ENCODE measurements at places on chromosomes 13 and 19.

GRCh38 chr13:46295491-46296114 lies 83.9 kb downstream of the LRRC63 start:
- DNase-seq, result peak; percentile 43

- no peak for DNase-seq
Measured at GRCh38 chr19:33780746-33781145, 15.9 kb upstream of the KCTD15 start.

DNA sequence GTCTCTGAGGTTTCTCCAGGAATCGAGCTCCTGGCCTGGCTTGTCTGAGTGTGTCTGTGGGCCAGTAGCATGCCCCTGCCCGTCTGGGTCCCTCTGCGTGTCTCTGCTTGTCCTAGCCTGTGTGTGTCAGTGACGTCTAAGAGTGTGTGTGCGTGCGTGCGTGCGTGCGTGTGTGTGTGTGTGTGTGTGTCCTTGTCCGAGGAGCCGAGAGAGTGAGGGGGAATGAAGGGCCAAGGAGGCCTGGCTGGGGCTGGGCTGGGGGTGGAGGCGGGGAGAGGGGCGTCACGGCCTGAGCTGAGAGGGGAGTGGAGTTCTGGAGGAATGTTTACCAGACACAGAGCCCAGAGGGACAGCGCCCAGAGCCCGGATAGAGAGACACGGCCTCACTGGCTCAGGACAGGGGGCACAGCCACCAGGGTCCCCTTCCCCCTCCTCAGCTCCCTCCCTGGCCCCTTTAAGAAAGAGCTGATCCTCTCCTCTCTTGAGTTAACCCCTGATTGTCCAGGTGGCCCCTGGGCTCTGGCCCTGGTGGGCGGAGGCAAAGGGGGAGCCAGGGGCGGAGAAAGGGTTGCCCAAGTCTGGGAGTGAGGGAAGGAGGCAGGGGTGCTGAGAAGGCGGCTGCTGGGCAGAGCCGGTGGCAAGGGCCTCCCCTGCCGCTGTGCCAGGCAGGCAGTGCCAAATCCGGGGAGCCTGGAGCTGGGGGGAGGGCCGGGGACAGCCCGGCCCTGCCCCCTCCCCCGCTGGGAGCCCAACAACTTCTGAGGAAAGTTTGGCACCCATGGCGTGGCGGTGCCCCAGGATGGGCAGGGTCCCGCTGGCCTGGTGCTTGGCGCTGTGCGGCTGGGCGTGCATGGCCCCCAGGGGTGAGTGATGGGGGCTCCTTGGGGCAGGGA lies at the start of gene AXL:
TSS of gene AXL (plus strand) at position 609 of the 893 bp plus-strand sequence. CDS start at position 779, 170 bp downstream.
- peak; percentile 89 for DNase-seq

DNA sequence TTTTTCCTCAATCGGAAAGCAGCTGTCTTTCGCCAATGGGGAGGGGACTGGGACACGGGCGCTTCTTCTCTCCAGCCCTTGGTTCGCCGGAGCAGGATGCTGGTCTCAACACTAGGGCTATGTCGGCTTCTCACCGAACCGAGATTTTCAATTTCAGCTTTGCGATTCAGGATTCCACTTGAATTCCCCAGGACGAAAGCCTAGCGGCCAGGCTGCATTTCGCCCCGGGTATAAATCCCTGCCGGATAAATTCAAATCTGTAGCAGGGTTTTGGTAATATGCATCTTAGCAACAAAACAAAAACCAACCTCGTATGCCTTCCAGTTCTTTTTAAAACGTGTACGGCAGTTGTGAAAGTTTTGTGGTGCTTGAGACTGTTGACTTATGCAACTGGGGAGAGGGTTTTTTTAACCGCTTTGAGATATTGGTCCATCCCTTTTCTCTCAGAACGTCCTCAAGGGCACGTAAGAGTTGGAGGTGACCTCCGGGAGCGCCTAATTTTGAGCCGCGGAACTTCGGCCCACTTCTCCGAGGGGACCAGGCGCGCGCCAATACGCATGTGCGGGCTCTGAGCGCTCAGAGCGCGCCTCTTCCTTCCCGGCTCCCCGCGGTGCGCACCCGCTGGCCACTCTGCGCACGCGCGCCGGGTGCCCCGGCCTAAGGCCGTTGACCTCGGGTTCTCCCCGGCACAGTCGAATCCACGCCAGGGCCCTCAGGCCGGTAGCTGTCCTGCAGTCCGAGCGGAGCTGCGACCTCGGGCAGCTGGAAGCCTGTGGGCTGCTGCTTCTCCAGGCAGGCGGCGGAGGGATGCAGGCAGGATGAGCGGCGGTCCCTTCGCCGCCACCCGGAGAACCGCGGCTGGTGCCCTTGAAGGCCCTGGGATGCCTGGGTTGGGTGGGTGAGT lies 7.6 kb downstream of the POU4F1 start:
- DNase-seq, result no peak

GRCh38 chr19:13849991-13850909 lies 26.7 kb upstream of the NANOS3 start:
- DNase-seq, result peak; percentile 93

- no peak for DNase-seq
Measured at GRCh38 chr13:28355046-28355821, 139.7 kb downstream of the FLT1 start.

GRCh38 chr19:58261600-58261967 lies 17.2 kb upstream of the ZNF8 start:
- DNase-seq, result no peak

- no peak for DNase-seq
Measured at GRCh38 chr19:57359300-57359699, 4.1 kb upstream of the TRAPPC2B start.

DNA sequence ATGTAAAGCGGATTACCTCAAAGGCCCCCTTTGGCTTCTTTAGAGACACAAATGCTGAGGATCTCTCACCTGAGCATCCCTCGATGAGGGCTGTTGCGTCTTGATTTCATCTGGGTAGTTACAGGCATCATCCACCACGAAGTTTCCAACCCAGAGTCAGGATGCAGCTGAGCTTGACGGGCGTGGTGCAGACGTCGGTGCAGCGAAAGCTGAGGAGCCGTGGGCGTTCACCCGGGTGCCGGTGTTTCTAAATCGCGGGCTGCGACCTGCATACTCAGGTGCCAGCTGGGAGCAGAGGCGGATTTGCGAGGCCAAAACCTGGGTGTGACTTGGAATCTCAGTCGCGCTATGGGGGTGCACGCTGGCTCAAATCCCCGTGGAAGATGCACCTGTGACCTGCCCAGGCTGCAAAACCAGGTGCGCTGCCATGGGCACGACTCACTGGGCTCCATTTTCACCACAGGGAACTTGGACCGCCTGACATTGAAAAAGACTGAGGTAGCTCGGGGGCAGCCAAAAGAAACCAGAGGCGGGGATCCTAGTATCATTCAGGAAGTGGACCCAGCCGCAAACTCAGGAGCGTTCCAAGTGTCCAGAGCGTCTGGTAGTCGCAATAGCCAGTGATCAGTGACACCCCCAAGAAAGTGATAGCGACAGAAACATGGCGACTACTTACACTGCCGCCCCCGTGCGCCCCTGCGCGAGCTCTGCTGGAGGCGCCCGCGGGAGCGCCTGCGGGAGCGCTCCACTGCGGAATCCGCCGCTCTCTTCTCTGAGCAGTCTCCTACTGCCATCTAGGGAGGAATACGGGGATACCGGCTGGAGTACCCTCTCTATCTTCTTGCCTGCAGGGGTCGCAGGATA lies 36.4 kb upstream of the IGFL4 start:
- DNase-seq, result no peak

- DNase-seq, result peak; percentile 62
Measured at GRCh38 chr13:46321494-46322225, 65.4 kb downstream of the RUBCNL start.

GRCh38 chr19:50447750-50448149 lies 15.1 kb downstream of the MYBPC2 start:
- DNase-seq, result no peak

GRCh38 chr13:97256343-97256783 lies 34.2 kb downstream of the MBNL2 start:
- DNase-seq, result no peak

- no peak for DNase-seq
Measured at GRCh38 chr19:18672044-18672451, 11.4 kb upstream of the CRTC1 start.

Data from Right ventricle myocardium superior (tissue), 1 donor.